Hindlimb muscle (tissue), 1 donor: ENCODE measurements at places on chromosomes 16 and 17. TPM values are rescaled to one million over a fixed set of nuclear protein-coding genes. Genes with fewer than 3 reads are reported as not detected.

Gene SMPD3
- polyA plus RNA-seq: 0.68 TPM

Gene SPNS3
- 0.86 TPM for polyA plus RNA-seq

Gene CCL5
- polyA plus RNA-seq: 0.74 TPM

Gene BCAR1
- 69.4 TPM for polyA plus RNA-seq

Gene SDK2
- 44.0 TPM for polyA plus RNA-seq

Gene LITAFD
- polyA plus RNA-seq: not detected

Gene ARL5C
- not detected for polyA plus RNA-seq

Gene SOCS1
- 2.9 TPM for polyA plus RNA-seq

Gene KRT27
- not detected for polyA plus RNA-seq

Gene GSDMA
- polyA plus RNA-seq: 0.13 TPM

Gene MGAT5B
- 1.0 TPM for polyA plus RNA-seq

Gene TEX19
- not detected for polyA plus RNA-seq

Gene STXBP4
- 3.2 TPM for polyA plus RNA-seq

Gene TPSG1
- polyA plus RNA-seq: 1.5 TPM

Gene KIF19
- polyA plus RNA-seq: 2.0 TPM

Gene C17orf100
- polyA plus RNA-seq: 3.6 TPM

Gene TBC1D3E
- not detected for polyA plus RNA-seq

Gene AXIN2
- polyA plus RNA-seq: 19.4 TPM

Gene DHRS7C
- polyA plus RNA-seq: 118 TPM

Gene CDRT15L2
- not detected for polyA plus RNA-seq

Gene SMTNL2
- 139 TPM for polyA plus RNA-seq

Gene ABCA10
- 14.4 TPM for polyA plus RNA-seq

Gene C17orf67
- polyA plus RNA-seq: 2.3 TPM

Gene MLYCD
- 5.2 TPM for polyA plus RNA-seq

Gene PDIA2
- polyA plus RNA-seq: 0.77 TPM
